Lung (tissue), 17 donors: ENCODE measurements at places on chromosomes 4 and X. TPM values are rescaled to one million over a fixed set of nuclear protein-coding genes. Genes with fewer than 3 reads are reported as not detected.

GRCh38 chrX:41666251-41666650, 22.5 kb upstream of the GPR34 start:
- DNase-seq, result no peak

DNA sequence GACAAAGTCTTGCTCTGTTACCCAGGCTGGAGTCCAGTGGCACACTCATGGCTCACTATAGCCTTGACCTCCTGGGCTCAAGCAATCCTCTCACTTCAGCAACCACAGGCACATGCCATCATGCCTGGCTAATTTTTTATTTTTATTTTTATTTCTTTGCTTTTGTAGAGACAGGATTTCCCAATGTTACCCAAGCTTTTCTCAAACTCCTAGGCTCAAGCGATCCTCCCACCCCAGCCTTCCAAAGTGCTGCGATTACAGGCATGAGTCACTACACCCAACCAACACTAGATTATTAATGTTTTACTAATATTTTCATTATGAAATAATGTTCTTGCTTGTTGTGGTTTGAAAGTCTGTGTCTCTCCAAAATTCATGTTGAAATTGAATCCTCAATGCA, 5.2 kb upstream of the ACTRT1 start:
- no peak for DNase-seq

- DNase-seq, result no peak
These were observed 114.3 kb downstream of the FBXW7 start for GRCh38 chr4:152421576-152421975.

DNA sequence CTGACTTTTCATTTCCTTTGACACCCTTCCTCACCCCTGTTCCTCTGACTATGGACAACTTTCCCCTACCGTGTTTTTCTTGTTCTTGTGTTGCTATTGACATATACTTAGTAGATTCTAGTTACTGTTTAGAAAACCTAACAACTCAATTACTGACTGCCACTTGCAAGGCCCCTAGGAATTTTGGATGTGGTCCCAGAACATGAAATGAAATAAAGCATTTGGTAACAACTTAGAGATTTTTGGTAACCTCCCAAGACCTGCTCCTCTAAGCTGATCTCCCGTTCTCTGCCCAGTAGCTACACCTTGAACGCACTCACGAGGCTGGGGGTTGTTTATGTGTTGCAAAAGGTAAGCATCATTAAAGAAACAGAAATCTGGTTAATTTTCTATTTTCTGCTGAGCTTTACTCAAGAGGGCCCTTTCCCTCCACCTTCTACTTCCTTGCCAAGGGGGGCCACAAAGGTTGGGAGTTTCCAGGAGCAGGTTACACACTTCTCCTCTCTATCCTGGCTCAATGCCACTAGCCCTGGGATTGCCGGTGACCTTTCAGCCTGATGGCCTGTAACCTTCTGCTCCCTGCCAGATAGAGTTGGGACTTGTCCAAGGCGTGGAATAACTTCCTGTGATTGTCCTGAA, 20.5 kb downstream of the GAB3 start:
- DNase-seq, result peak; percentile 46

DNA sequence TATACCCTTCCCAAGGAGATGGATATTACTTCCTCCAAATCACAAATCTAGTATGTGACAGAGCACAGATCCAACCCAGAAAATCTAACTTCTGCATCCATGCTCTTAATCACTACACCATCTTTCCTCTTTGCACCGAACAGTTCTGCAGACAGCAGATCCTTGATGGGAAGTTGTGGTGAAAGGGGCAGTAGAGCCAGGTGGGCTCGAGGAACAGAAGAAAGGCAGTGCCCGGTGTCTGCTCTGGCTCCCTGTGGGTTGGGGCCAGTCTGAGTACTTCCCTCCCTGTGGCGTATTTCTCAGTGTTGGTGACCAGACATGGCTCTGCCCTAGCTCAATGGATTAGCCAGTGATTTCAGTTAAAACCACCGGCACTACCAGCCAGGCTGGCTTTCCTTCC, 15.3 kb downstream of the HOPX start:
- DNase-seq, result no peak

- DNase-seq, result no peak
These were observed 232.9 kb upstream of the ANKRD50 start for GRCh38 chr4:124945422-124945821.

GRCh38 chr4:147901388-147901787, 169.5 kb downstream of the ARHGAP10 start:
- DNase-seq, result no peak

DNA sequence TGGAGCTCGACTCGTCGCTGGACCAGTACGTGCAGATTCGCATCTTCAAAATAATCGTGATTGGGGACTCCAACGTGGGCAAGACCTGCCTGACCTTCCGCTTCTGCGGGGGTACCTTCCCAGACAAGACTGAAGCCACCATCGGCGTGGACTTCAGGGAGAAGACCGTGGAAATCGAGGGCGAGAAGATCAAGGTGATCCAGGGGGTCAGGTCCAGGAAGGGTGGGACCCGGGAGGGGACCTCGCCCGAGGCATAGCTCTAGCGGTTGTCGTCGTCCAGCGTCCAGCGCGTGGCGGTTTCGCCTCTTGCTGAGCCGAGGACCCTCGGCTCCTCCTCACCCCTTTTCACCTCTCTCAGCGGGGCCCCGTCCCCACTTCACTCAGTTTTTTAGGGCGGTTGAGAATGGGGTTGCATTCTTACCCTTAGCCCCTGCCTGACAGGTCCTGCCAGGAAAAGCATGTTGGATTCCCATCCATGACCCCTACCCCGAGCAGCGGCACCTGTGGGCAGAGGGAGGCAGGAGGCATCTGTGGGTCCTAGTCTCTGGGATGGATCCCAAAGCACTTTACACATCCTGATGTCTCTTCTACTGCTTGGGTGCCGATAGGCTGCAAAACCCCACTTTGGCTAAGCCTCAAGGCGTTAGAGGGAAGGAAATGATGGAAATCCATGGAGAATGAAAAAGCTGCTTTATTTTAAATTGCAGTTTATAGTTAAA, 524 bp downstream of the RAB33A start:
- DNase-seq, result no peak

The PRKX gene
- 16.3 TPM for total RNA-seq

The SCOC gene
- total RNA-seq, result 44.4 TPM

The HELT gene
- not detected for total RNA-seq

The IL1RAPL1 gene
- not detected for total RNA-seq

The CFAP99 gene
- total RNA-seq, result 2.6 TPM

The HSFX1 gene
- total RNA-seq, result 1.6 TPM

The PRDM8 gene
- total RNA-seq, result 5.0 TPM
